ENCODE measurements at places on chromosomes 11 and 22. TPM values are rescaled to one million over a fixed set of nuclear protein-coding genes. Genes with fewer than 3 reads are reported as not detected.

Gene PDGFD
- 0.29 TPM for total RNA-seq

DNA sequence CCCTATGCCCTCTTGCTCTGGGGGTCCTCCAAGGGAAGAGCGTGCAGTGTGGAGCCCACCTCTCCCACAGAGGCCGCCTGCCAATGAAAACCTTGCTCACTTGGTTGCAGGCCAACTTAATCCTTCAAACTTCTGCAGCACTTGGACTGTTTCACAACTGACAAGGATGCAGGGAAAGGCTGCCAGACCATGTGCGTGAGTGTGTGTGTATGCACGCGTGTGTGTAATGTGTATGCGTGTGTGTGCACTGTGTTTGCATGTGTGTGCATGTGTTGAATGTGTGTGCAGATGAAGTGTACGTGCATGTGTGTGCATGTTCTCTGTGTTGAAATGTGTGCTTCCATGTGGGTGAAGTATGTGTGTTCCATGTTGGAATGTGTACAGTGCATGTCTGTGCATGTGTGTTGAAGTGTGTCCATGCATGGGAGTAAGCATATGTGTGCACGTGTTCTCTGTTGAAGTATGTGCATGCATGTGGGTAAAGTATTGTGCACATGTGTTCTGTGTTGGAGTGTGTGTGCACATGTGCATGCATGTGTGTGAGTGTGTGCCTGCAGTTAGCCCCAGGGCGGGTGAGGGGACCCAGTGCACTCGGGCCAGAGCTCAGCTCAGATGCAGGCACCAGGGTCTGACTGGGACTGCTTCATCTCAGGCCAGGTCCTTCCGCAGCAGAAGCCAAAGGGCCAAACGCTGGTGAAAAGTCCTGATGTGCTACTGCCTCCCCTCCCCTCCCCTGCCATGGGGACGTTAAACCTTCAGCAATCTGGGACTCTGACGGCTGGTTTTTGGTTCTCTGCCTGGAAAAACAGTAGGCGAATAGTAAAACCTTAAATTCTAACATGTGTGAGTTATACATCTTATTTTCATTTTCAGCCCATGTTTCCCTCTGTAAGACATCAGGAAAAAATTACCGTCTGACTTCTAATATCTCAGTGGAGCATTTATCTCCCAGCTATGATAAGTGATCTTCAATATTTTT lies 72.0 kb downstream of the FLI1 start:
- DNase-seq = no peak
- H3K27me3 ChIP-seq = peaks cover 25% of the 10 kb centered on the region
- H3K4me1 ChIP-seq = no peaks in the 10 kb centered on the region
- no peak overlapping the region for H3K4me3 ChIP-seq

DNA sequence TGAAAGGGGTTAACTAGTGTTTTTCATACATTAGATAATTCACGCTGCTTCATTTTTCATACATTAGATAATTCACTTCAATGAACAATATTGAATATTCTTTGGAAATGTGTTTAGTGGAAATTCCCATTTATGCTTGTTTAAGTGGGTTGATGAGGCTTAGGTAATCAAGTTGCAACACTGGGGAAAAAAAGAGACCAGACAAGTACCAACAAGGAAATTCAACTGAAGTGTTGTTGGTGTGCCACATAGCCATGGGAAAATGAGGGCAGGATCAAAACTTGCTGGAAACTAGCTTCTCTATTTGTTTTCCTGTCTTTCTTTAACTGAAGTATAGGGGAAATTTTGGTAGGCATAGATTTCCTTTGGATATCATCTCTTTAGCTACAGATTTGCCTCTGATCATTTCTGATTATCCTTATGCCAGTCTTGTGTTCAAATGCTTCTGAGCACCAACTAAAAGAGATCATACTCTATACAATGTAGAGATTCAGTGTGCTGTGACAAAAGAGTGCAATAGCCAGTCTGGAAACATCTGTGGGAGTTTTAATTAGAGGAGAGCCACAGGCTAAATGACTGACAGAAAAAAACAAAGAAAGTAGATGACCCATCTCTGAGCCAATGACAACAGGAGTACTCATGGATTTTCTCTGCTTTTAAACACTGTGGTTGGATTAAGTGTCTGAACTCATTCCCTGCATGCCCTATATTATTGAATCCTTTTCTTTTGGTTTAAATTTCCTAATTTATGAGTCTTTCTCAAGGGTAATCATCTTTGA lies 67.6 kb upstream of the CTSC start:
- no peak overlapping the region for H3K4me3 ChIP-seq
- H3K27me3 ChIP-seq = no peaks in the 10 kb centered on the region
- no peaks in the 10 kb centered on the region for H3K4me1 ChIP-seq
- no peak for DNase-seq

DNA sequence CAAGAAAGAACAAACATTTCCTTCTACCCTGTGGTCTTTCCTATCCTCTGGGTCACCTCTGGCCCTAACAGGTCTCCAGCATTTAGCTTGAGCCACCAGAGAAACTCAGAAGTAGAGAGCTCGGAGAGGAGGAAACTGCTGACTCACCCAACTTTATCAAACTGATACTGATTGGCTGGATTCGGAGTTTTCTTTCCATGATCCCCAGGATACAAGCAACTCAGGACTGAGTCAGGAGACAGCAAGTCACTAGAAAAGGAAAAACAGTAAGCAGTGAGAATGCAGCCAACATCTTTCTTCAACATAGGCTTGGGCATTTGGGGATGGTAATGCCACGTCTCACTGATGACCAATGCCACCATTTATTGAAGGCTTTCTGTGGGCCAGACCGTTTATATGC lies 32.7 kb downstream of the THOC5 start:
- H3K36me3 ChIP-seq = peaks cover 81% of the 10 kb centered on the region
- H3K27me3 ChIP-seq = no peaks in the 10 kb centered on the region
- H3K27ac ChIP-seq = no peak overlapping the region
- no peak overlapping the region for H3K4me3 ChIP-seq
- no peak for DNase-seq

DNA sequence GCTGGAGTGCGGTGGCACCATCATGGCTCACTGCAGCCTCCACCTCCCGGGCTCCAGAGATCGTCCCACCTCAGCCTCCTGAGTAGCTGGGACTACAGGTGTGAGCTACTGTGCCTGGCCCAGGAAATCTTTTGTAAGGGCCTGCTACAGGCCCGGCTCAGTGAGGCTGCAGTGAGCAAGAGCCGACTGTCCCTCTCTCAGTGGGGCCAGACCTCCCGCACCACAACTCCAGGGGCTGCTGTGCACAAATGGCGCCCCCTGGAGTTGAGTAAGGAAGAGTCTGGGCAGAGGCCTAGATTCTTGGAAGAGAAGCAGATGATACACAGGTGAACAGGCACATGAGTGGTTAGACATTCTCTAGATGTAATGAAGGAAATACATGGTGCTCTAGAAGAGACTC lies 7.0 kb downstream of the SERHL2 start:
- H3K27me3 ChIP-seq = no peaks in the 10 kb centered on the region
- no peak overlapping the region for H3K4me3 ChIP-seq
- no peak overlapping the region for H3K27ac ChIP-seq
- DNase-seq = peak; percentile 35
- H3K36me3 ChIP-seq = no peaks in the 10 kb centered on the region
- peaks cover 33% of the 10 kb centered on the region for H3K4me1 ChIP-seq

- H3K27me3 ChIP-seq = no peaks in the 10 kb centered on the region
- H3K27ac ChIP-seq = no peak overlapping the region
- no peak overlapping the region for H3K4me3 ChIP-seq
- DNase-seq = peak; percentile 15
- H3K36me3 ChIP-seq = no peaks in the 10 kb centered on the region
Observed at GRCh38 chr11:7511401-7511800, 2.4 kb upstream of the PPFIBP2 start.
